ENCODE measurements at places on chromosomes 6 and 20.

DNA sequence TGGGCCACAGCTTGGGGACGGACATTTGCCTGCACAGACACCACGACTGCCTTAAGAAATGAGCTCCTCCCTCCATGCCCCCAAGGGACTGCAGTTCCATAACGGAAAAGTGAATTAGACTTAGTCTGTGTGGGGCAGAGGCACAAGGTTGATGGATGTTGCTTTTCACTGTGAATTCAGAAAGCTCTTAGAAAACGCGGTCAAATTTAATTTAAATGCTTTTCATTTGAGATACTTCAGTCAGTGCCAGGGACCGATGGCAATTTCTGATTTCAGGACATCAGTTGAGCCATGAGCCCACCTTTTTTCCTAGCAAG, 356.4 kb downstream of the KIF16B start:
- no peak for DNase-seq

- DNase-seq, result no peak
Measured at GRCh38 chr6:144181639-144182038, 31.3 kb downstream of the STX11 start.

DNA sequence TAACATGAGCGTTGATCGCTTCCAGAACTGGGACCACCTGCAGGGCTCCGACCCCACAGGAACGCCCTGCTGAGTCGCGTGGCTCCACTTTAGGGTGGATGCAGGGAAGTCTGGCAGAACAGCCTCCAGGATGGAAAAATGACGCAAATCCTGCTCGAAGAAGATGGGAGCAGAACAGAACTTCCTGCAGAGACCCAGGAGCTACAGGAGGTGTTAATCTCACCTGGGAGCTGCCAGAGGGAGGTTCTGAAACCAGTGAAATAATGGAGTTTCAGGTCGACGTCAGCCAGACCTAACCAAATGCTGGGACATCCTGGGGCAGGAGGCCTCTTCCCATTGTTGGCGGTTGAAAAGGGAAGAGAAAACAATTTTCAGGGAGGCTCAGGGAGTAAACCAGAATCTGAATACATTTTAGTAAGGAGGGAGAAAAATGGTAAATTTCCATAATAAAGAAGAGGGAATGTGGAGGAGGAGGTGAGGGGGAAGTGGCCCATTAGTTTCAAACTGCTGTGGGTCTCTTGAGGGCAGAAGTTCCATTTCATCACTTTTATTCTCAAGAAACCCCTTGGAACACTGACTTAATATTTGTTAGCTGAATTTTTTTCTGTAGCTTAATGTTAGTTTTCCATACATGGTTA, 558.4 kb upstream of the CDH4 start:
- no peak for DNase-seq

DNA sequence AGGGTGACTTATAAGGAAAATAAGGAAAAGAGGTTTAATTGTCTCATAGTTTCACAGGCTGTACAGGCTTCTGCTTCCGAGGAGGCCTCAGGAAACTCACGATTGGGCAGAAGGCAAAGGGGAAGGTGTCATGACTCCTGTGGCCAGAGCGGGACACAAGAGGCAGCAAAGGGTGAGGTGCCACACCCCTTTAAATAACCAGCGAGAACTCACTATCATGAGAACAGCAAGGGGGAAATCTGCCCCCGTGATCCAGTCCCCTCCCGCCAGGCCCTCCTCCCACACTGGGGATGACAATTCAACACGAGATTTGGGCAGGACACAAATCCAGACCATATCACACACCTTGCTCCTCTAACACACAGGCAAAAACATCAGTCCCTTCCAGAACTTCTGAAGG, 254.0 kb downstream of the DLL1 start:
- no peak for DNase-seq

DNA sequence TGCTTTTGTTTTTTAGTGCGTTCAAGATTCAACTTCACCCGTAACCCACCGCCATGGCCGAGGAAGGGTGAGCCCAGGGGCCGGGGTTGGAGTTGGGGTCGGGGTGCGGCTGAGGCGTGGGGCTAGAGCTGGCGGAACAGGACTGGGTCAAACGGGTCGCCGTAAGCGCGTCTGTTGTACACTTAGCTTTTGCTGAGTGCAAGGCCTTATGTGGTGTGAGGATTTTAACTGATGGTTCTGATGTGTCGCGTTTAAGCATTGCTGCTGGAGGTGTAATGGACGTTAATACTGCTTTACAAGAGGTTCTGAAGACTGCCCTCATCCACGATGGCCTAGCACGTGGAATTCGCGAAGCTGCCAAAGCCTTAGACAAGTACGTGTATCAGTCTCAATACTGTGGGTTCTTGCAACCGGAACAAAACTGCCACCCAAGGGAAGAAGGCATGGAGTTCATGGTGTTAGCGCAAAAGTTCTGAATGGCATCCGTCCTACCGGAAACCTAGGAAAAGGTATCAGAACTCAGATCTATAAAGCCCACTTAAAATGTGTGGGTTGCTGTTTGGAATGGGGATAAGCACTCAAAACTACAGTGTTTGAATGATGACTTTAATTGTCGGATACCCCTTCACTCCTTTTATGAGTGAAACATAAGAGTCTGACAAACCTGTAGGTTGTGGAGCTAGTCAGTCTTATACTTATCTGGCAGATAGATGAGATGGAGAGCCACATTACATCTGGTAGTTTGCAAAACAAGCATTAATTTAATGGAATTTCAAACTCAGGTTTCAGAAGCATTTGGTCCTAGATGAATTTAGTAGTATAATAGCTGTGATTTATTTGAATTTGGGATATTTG, 574 bp downstream of the RPS12 start:
- DNase-seq, result no peak

- DNase-seq, result no peak
Measured at GRCh38 chr20:13183005-13183404, 38.1 kb upstream of the ISM1 start.

GRCh38 chr6:69391106-69391505, 405.7 kb downstream of the LMBRD1 start:
- DNase-seq, result no peak

DNA sequence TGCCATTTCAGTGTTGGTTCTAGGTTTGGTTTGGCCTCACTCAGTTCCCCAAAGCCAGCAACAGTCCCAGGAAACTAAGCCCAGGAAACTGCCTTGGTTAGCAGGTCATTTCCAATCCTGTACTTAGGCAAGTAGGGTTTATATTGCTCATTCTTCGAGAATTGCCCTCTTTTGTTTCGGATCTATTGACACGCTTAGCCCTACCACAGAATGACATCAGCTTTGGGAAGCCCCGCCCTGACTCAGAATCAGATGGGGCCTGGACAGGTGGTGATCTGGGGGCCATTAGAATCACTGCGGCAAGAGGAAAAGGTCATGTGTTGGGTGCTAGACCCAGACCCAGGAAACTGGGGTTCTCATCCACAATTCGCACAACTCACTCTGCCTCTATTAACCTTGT, 578.2 kb downstream of the QKI start:
- DNase-seq, result no peak

GRCh38 chr6:114523508-114523907, 180.7 kb upstream of the HS3ST5 start:
- no peak for DNase-seq

DNA sequence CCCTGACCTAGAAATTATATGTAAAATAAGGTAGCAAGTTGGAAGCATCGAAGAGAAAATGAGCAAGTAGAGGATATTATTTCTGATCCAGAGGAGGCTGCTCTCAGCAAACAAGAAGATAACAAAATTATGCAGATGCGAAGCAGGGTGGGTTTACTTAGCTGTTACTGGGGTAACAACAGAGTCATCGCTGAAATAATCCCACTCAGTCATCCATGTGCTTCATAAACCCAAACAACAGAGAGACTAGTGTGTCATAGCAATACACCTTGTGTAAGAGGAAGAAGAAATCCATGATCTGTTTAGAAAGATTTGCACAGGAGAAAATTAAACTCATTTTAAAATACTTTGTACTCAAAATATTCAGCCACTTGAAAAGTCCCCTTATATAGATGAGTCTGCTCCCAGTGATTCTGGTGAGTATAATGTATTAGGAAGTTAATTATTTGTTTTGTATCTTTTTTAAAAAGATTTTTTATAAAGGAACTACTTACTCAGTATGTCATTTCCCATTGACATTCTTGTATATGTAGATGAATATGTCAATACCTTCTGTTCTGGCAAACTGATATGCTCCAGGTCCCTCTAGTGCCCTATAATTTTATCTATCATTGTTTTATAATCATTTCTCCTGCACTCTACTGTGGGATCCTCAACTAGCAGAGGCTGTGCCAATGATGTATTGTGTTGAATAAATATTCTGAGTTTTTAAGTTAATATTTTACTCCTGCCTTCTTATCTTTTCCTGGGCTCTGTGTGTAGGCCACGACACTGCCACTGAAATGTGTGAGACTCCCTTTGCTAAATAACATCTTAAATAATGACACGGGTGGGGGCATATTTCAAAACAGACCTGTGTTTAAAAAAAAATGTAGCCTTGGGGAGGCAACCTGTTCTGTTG, 8.6 kb upstream of the HIVEP2 start:
- DNase-seq, result no peak

DNA sequence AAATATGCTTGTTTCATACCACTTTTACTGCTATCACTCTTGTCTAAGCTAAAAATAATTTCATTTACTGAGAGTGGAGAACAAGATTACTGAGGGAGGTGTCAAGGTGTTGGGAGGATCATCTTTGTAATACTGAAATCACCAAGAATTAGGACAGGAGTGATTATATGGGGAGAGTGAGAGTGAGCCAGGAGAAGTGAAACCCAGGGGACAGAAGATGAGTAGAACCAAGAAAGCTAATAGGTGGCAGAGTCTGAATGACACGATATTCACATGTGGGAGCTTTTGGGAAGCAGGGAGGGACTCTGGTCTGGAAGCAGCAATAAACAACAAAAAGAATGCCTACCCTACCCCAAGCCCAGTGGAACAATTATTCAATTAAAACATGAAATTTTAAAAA, 58.6 kb downstream of the AK9 start:
- no peak for DNase-seq

GRCh38 chr20:41145317-41145716, 8.0 kb downstream of the PLCG1 start:
- no peak for DNase-seq

GRCh38 chr6:35955071-35955470, 34.2 kb upstream of the SRPK1 start:
- no peak for DNase-seq

GRCh38 chr6:1390946-1391799, 1.8 kb downstream of the FOXF2 start:
- no peak for DNase-seq

- no peak for DNase-seq
Measured at GRCh38 chr6:37321516-37322415, 32.0 kb upstream of the RNF8 start.

DNA sequence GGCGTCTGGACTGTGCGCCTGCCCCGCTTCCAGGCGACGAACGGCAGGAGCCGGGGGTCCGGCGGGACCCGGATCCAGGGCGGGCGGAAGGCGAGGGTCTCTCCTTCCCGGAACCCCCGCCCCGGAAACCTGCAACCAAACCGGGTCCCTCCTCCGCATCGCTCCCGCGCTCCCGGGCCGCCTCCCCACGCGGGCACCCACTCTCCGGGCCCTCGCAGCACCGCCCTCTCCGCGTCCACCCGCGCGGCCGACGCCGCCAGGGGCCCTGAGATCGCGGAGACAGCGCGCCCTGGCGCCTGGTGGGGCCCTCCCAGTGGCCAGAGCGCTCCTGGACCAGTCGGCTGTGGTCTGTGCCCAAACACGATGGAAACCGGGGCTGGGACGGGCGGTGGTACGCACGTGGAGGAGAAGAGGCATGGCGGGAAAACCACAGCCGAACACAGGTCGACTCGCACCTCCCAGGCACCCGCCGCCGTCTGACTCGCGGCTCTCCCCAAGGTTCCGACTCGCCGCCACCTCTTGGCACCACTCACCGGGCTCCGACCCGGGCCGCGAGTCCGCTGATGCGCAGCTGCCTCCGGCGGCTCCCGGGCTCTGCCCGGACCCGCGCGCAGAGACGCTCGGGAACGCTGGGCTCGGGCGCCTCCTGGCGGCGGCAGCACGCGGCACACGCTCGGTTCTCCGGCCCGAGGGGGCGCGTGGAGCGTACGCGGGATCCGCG, 7.9 kb downstream of the NKX2-2 start:
- peak; percentile 32 for DNase-seq

GRCh38 chr20:33229843-33230242, 6.0 kb upstream of the BPIFA1 start:
- no peak for DNase-seq

DNA sequence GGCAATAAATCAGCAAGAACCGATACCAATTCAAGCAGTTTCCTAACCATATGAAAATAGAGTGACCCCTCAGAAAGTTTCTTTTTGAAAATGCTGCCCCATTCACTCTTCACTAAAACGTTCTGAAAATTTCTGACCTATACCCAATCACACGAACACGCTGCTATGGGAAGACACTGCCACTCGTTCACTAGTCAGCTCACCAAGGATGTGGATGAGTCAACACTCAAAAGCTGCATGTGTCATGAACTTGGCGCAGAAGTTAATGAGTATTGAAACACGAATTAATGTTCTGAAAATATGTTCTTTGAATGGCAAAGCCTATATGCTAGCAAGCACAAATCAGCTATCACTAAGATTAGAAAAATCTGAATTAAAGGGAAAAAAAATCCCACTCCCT, 84.2 kb downstream of the PREP start:
- no peak for DNase-seq

- DNase-seq, result no peak
Measured at GRCh38 chr20:10954137-10954840, 280.5 kb upstream of the JAG1 start.
